ENCODE measurements at places on chromosomes 12 and 14.

- no peak for DNase-seq
Observed at GRCh38 chr14:92109490-92109889, 3.1 kb upstream of the ATXN3 start.

GRCh38 chr12:62832027-62832426 is 102.9 kb downstream of the PPM1H start:
- no peak for DNase-seq

DNA sequence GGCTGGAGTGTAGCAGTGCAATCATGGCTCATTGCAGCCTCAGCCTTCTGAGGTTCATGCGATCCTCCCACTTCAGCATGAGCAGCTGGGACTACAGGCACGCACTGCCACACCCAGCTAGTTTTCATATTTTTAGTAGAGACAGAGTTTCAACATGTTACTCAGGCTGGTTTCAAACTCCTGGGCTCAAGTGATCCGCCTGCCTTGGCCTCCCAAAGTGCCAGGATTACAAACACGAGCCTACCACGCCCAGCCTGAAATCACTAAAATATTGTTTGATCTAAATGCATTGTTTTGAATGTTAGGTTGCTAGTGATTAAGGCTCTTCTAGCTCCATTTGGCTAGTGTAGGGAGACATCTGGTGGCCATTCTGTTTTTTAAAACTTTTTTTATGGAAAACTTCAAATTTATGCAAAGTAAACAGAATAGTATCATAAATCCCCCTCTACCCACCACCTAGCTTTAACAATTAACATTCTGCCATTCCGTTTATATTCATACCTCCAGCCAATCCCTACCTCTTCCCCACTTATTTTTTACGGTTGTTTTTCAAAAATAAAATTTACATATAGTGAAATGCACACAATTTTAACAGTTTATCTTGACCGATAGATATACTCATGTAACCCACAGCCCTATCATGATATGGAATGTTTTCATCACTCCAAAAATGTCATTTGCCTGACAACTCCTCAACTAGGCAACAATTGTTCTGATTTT is 37.8 kb downstream of the MYO1H start:
- DNase-seq = no peak

- DNase-seq = no peak
Observed at GRCh38 chr12:52680363-52680762, at the start of gene KRT1. TSS of gene KRT1 (minus strand) at chr12:52680407. CDS start at chr12:52680348, 59 bp downstream.

- DNase-seq = no peak
Observed at GRCh38 chr14:105200074-105200473, 19.0 kb upstream of the NUDT14 start.

DNA sequence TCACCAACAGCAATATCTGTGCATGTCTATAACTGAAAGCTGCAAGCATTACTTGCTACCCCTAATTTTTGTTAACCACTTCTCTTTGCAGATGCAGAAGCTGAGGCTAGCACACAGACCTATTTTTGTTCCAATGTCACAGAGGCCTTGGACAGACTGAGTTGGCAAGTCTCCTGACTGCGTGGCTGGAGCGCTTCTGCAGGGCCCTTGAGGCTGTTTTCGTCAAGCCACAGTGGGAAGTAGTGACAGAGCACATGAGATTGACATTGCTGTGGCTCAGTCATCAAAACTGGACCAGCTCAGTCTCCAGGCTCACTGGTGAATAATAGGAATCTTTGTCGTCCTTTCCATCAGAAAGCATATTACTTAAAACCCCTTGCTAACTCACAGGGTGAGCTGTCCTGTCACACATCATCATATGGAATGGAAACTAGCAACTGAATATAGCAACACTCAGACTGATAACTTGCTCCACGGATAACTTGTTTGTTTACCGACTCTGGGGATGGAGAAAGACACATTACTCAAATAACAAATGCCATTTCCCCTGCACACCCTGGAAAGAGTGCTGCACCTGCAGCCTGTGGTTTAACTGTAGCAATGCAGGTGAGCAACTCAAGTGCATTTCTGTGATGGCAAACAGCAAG is 43.6 kb upstream of the DDX11 start:
- no peak for DNase-seq

- no peak for DNase-seq
Observed at GRCh38 chr14:94383777-94384176, 4.6 kb downstream of the SERPINA1 start.
